ENCODE measurements at places on chromosomes 6 and 20.

DNA sequence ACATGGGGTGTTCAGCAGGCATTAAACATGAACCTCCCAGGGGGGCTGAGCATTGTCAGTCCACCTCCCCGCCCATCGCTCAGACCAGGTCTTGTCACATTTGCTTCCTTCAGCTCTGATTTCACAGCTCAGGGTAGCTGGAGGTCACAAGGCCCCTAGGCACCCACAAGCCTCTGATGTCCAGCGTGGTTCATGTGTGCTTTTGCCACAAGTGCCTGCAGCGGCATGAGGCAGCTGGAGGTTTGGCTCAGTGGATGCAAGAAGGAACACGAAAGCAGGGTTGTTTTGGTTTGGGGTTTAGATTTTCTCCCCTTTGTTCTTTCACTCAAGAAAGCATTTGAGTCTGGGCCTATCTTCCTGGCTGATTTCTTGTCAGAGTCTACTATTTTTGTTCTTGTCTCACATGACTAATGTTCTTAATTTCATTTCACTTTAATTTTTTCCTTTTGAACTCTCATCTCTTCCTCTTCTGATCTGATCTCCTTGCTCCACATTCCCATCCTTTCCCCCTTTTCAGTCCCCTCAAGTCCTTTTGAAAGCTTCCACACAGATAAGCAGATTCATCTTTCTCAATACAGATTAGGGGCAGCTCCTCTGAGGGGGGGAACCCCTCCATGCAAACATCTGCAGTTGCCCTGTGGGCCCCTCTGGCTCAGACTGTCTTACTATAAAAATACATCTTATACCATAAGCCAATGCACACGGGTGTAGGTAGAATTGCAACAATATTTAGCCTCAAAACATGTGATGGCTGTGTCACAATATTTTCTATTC, 68.1 kb upstream of the CEP85L start:
- peak overlapping the region; percentile 84 for H3K27ac ChIP-seq
- H3K36me3 ChIP-seq, result no peaks in the 10 kb centered on the region

- no peak for DNase-seq
- H3K4me1 ChIP-seq, result peaks cover 62% of the 10 kb centered on the region
- peak overlapping the region; percentile 89 for H3K4me3 ChIP-seq
Measured at GRCh38 chr20:47727909-47728361, 57.3 kb downstream of the SULF2 start.

DNA sequence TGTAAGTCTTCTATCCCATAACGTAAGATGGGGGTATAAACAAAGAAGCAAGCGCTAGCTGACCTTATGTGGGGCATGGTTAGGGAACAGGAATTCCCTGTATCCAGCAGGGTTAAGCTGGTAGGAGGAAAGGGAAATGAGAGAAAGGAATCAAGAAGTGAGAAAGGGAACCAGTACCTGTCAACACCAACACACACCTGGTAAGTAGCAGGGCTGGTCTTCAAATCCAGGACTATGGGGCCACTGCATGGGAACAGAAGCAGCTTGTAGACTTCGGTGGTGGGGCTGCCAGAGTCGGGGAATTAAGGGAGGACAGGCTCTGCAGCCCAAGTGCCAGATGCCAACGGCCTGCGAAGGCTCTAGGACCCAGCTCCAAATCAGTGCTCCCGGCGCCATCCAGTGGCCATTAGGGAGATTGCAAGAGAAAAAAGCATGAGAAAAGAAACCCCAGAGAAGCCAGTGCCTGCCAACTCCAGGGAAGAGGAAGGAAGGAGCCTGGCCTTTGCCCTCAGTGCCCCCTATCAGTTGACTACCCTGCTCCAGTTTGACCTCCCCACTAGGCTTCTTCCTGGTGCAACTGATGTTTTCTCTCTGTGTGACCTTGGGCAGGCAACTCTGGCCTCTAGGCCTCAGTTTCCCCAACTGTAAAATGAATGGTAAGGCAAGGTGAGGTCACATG, 15.8 kb upstream of the RBPJL start:
- peaks cover 23% of the 10 kb centered on the region for H3K4me1 ChIP-seq
- no peaks in the 10 kb centered on the region for H3K36me3 ChIP-seq
- peak; percentile 50 for DNase-seq
- H3K27me3 ChIP-seq, result peaks cover 39% of the 10 kb centered on the region

DNA sequence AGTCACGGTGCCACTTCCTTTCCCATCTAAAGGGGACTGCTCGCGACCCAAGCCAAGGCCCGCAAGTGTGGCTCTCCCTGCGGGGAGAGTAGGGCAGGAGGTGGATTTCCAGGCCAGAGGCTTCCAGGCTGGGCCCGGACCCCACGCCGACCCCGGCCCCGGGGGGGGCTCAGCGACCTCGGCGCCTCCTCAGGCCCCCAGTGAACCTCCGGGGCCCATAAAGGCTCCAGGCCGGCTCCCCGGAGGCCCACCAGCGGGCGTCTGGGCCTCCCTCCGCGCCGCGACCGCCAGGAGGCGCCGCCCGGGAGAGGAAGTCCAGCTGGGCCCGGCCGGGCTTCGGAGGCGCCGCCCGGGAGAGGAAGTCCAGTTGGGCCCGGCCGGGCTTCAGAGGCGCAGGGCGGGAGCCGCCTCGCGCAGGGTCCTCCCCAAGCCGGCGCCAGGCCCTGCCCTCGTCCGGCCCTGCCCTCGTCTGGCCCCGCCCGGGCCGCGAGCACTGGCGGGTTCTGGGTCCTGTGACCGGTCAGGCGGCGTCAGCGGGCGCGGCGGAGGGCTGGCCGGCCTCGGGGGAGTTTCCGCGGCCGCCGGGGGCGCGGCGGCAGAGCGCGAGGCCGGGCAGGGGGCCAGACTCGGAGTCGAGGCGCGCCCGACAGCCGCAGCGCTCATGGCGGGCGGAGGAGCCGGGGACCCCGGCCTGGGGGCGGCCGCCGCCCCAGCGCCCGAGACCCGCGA, at the start of gene RAB32:
TSS of gene RAB32 (plus strand) at position 623 of the 729 bp plus-strand sequence. CDS start at position 662, 39 bp downstream.
- H3K4me3 ChIP-seq, result peak within 1 kb of the TSS; percentile 78
- DNase-seq, result no peak
- H3K27ac ChIP-seq, result no peak within 1 kb of the TSS
- peaks cover 4% of the 10 kb centered on the region for H3K4me1 ChIP-seq
- H3K36me3 ChIP-seq, result no peaks in the 10 kb centered on the region

- H3K27me3 ChIP-seq, result no peaks in the 10 kb centered on the region
- H3K27ac ChIP-seq, result no peak overlapping the region
- peaks cover 25% of the 10 kb centered on the region for H3K4me1 ChIP-seq
- peak; percentile 79 for DNase-seq
- H3K4me3 ChIP-seq, result no peak overlapping the region
- H3K36me3 ChIP-seq, result peaks cover 7% of the 10 kb centered on the region
Measured at GRCh38 chr6:139030228-139030963, 1.9 kb downstream of the ABRACL start.

DNA sequence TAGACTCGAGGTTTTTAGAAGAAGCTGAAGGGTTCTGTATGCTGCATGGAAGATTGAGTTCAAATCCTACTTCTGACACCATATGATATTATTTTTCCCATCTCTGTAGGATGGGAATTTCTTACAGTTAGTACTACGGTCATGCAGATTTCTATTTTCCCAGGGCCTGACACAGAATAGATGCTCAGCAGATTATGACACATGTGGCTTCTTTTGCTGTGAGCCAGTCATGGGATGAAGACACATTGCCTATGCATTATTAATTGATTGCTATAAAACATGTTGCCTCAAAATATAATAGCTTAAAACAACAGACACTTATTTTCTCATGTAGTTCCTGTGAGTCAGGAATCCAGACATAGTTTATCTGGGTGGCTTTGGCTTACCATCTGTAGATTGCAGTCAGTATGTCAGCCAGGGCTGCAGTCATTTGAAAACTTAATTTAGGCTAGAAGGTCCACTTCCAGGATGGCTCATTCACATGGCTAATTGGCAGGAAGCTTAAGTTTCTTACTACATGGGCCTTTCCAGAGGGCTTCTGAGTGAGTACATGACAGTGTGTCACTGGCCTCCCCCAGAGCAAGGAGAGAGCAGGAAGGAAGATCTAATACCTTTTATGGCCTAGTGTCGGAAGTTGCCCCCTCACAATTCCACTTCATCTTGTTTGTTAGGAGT, 29.5 kb downstream of the TOP1 start:
- H3K4me1 ChIP-seq, result peaks cover 44% of the 10 kb centered on the region
- H3K27me3 ChIP-seq, result no peaks in the 10 kb centered on the region
- H3K36me3 ChIP-seq, result peaks cover 16% of the 10 kb centered on the region
- no peak overlapping the region for H3K4me3 ChIP-seq
- DNase-seq, result no peak

DNA sequence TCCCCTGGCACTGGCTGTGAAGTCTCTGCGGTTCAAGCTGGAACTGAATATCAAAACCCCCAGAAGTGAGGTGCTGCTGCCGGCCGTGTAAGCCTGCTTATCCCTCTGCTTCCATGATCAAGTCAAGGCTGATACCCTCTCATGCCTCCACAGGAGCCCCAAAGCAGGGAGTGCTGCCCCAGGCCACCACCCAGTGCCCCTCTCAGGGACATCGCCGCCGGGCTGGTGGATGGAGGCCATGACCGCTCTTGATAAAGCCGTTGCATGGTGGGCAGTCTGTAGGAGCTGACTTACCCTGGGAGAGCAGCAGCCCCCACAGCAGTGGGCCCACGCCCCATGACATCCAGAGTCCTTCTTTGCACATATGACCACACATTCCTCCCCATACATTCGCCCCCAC, 162.0 kb upstream of the CST7 start:
- peaks cover 14% of the 10 kb centered on the region for H3K27me3 ChIP-seq
- no peak overlapping the region for H3K27ac ChIP-seq
- H3K36me3 ChIP-seq, result no peaks in the 10 kb centered on the region

- H3K27me3 ChIP-seq, result no peaks in the 10 kb centered on the region
- peaks cover 34% of the 10 kb centered on the region for H3K4me1 ChIP-seq
- no peak overlapping the region for H3K4me3 ChIP-seq
- H3K36me3 ChIP-seq, result peaks cover 15% of the 10 kb centered on the region
- no peak for DNase-seq
Measured at GRCh38 chr6:158244373-158244772, 67.9 kb upstream of the TULP4 start.

- no peak for DNase-seq
- H3K27me3 ChIP-seq, result peaks cover 5% of the 10 kb centered on the region
- H3K27ac ChIP-seq, result no peak overlapping the region
- no peak overlapping the region for H3K4me3 ChIP-seq
- H3K36me3 ChIP-seq, result no peaks in the 10 kb centered on the region
- no peaks in the 10 kb centered on the region for H3K4me1 ChIP-seq
Measured at GRCh38 chr6:89487864-89488263, 54.9 kb downstream of the ANKRD6 start.

DNA sequence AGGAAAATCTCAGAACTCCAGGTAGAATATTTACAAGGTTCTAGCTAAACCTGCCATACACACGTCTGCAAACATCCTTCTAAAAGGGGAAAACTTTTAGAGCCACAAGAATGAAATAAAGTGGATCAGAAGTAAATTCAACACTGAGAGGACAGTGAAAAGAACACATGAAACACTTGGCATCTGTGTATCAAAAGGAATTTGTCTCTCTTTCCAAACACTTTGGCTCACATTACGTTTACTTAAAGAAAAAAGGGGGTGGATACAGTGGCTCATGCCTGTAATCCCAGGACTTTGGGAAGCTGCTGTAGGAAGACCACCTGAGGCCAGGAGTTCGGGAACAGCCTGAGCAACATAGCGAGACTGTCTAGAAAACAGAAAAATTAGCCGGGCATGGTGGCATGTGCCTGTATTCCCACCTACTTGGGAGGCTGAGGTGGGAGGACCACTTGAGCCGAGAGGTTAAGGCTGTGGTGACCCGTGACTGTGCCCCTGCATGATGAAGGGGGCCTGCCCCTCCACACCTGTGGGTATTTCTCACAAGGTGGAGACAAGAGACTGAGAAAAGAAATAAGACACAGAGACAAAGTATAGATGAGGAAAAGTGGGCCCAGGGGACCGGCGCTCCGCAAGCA, 35.4 kb downstream of the NINL start:
- H3K27me3 ChIP-seq, result peaks cover 13% of the 10 kb centered on the region
- no peak for DNase-seq
- no peak overlapping the region for H3K4me3 ChIP-seq
- no peaks in the 10 kb centered on the region for H3K36me3 ChIP-seq
- H3K27ac ChIP-seq, result peak overlapping the region; percentile 88

- DNase-seq, result no peak
- H3K4me3 ChIP-seq, result no peak overlapping the region
- no peaks in the 10 kb centered on the region for H3K4me1 ChIP-seq
Measured at GRCh38 chr6:98526465-98526864, 307.9 kb upstream of the POU3F2 start.

GRCh38 chr6:160417146-160417545, 69.0 kb downstream of the SLC22A3 start:
- peaks cover 27% of the 10 kb centered on the region for H3K27me3 ChIP-seq
- H3K27ac ChIP-seq, result no peak overlapping the region
- DNase-seq, result no peak
- H3K36me3 ChIP-seq, result no peaks in the 10 kb centered on the region
- H3K4me1 ChIP-seq, result no peaks in the 10 kb centered on the region

DNA sequence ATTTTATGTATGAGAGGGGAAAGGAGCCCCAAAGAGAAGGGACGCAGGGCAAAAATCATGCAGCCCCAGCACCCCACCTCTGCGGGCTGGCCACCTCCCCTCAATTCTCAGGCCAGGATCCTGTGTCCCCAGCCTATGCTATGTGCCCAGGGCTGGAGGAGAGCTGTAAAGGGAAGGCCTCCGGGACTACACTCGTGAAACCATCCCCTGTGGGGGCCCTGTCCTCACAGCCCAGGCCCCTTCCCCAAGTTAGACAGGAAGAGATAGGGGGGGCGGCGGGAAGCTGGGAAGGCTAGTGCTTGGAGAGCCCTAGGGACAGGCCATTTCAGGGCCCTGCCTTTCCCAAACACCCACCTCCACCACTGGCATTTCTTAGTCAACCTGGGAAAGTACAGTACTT, 1.4 kb upstream of the COL11A2 start:
- no peak for DNase-seq
- H3K4me3 ChIP-seq, result peak overlapping the region; percentile 71
- H3K36me3 ChIP-seq, result peaks cover 24% of the 10 kb centered on the region
- H3K27ac ChIP-seq, result no peak overlapping the region

GRCh38 chr6:148650941-148651505, 95.8 kb upstream of the UST start:
- no peak overlapping the region for H3K4me3 ChIP-seq
- no peak overlapping the region for H3K27ac ChIP-seq
- peaks cover 20% of the 10 kb centered on the region for H3K4me1 ChIP-seq
- no peaks in the 10 kb centered on the region for H3K27me3 ChIP-seq

DNA sequence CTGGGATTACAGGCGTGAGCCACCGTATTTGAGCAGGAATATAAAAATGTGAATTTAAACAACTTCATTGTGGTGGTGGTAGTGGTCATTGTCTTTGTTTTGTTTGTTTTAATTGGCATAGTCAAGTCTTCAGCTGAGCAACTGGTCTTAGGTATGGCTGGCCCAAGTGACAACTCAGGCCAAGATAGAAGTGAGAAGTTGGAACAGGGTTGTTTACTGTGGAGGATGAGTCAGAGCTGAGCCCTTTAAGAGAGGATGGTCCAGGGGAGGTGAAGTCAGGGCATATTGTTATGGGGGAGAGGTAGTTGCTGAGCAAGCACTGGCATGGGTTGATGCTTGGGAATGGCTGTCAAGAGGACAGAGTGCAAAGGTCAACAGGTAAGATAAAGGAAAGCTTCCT, 308.2 kb downstream of the FARS2 start:
- no peak for DNase-seq
- no peak overlapping the region for H3K27ac ChIP-seq
- peaks cover 11% of the 10 kb centered on the region for H3K36me3 ChIP-seq
- no peak overlapping the region for H3K4me3 ChIP-seq

Measured in naive B cell (primary cell).